Hippocampal formation (tissue), 2 donors: ENCODE measurements at places on chromosomes 3 and 15.
A peak's percentile ranks its signal among the peaks of the same experiment; 100 is the strongest.

DNA sequence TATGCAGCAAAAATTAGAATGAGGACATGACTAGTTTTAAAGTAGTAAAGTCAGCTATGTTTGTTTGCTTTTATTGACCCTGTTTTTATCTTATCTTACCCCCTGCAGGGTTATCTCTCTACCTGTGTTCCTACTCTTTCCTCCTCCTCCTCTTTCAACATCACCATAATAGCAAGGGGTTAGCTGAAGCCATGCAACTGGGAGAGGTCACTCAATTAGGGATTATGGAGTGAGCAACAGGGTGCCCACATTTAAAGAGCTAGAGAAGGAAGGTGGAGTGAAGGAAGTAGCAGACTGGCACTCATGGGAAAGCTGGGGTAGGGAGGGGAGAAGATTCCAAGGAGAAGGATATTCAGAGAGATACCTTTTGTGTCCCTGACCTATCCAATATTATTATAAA lies 125.9 kb downstream of the LRTM1 start:
- no peak for DNase-seq

GRCh38 chr3:188152660-188153436 lies 1.1 kb upstream of the LPP start:
- DNase-seq: no peak

DNA sequence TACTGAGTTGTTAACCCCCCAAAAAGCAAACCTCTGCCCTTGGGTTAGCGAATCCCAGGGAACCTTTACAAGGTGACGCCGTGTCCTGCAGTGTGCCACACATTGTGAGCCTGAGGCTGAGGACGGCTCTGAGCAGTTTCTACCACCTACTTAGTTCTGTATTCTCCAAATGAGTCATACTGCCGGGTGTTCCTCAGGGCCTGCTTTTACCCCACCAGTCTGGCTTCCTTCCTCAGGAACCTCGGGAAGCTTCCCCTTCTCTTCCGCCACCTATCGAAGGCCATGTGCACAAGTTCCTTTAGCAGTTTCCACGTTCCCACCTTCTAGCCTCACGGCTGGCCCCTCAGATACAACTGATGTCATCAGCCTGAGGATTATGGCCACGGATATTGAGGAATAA lies 384.0 kb upstream of the TPM1 start:
- peak; percentile 35 for DNase-seq

DNA sequence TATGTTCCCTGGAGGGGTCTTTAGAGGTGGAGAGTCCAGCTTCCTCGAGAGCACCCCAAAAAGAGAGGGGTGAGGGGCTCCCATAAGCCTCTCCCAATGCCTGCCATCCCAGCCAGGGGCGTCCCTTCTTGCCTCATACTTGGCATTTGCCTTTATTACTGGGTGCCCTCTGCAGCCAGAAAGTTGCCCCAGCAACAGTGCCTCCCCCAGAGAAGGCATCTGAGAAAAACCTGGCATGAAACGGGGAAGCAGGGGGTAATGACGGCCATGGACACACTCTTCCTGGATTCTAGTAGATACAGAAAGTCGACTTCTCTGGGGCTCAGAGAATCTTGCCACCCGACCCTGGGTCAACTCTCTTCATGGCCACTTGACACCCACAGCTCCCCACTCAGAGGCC lies 90.1 kb downstream of the PCSK6 start:
- no peak for DNase-seq

DNA sequence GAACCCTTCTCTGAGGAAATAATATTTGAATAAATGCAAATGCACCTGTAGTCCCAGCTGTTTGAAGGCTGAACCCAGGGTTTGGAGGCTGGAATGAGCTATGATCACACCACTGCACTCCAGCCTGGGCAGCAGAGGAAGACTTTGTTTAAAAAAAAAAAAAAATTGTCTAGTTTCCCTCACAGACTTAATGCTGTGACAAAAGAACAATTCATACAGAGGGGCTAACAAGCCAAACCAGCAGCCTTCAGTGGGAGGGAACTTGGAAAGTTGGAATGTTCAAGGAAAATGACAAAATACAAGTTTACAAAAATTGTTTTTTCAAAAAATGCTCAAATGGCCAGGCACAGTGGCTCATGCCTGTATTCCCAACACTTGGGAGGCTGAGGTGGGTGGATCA lies 228.0 kb upstream of the CGNL1 start:
- DNase-seq: no peak

GRCh38 chr15:73752806-73753193 lies 351 bp downstream of the INSYN1 start:
- no peak for DNase-seq

DNA sequence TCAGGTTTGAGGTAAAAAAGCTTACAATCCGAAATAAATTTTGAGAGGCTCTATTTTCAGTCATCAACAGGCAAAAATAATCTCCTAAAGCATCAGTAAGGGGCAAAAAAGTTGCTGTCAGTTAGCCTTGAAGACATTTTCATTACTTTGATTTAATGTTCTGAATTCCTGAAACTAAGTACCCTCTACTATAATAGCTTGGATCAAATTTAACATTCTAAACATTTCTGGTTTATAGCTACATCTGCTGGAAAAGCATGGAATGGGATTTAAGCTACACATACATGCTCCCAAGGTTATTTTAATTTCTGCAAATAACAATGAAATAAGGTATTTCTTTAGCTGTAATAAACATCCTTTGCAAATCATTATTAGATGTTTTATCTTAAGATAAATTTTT lies 245.4 kb downstream of the ULK4 start:
- DNase-seq: peak; percentile 8

DNA sequence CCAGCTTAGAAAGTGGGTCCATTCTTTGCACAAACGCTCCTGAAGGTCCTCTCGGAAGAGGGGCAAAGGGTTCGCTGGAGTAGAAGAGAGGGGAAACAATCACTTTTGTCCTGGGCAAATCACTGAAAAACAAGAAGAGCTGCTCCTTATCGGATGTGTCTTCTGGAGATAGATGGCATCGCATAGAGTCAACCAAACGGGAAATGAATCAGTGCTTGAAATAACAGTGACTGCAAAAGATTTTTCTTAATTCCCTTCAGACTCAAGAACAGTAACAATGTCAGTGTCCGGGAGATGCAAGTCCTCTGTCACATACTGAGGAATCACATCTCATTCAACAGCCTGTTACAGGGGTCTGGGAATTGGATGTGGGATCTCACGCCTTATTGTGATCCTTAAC lies 78.8 kb upstream of the PCSK6 start:
- no peak for DNase-seq

DNA sequence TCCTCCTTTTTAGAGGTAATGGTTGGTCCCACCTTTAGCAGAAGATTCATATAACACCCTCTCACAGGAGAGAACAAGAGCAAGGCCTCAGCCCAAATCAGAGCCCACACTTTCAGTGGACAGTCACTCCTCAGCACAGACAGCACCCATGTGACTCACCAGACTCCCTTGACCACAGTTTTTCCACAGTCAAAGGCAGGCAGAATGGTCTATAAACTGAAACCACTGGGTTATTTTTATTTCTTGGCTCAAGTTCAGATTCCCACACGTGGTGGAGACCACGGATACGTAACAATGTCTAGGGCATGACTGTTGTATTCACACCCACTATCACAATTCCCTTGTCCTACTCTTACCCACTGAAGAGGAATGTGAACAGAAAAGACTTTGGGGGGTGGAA lies 237.8 kb upstream of the UBE2E1 start:
- DNase-seq: peak; percentile 4

DNA sequence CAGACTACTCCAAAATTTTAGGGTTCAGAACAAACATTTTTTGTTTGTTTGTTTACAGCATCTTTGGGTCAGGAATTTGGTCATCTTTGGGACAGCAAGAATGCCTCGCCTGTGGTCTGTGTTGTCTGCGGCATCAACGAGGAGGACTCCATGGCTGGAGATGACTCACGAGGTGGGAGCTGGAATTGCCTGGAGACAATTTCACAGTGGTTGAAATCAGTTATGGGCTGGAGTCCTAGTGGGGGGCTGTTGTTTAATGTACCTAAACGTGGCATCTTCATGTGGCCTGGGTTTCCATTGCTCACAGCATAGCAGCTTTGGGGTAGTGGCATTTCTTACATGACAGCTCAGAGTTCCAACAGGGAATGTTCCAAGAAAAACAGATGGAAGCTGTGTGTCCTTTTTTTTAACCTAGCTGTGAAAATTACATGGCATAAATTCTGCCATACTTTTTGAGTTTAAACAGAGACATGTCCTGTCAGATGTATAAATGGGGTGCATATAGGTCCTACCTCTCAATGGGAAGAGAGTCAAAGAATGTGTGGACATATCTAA lies 507.3 kb upstream of the CBLB start:
- no peak for DNase-seq

- DNase-seq: peak; percentile 26
Observed at GRCh38 chr3:38649500-38650247, at the start of gene SCN5A. Gene SCN5A, minus strand, starts transcription at chr3:38649687. Its CDS starts 16,380 bp downstream, at chr3:38633307.
